Cortex of kidney (tissue), 1 donor: ENCODE measurements at places on chromosomes 2 and 18.

DNA sequence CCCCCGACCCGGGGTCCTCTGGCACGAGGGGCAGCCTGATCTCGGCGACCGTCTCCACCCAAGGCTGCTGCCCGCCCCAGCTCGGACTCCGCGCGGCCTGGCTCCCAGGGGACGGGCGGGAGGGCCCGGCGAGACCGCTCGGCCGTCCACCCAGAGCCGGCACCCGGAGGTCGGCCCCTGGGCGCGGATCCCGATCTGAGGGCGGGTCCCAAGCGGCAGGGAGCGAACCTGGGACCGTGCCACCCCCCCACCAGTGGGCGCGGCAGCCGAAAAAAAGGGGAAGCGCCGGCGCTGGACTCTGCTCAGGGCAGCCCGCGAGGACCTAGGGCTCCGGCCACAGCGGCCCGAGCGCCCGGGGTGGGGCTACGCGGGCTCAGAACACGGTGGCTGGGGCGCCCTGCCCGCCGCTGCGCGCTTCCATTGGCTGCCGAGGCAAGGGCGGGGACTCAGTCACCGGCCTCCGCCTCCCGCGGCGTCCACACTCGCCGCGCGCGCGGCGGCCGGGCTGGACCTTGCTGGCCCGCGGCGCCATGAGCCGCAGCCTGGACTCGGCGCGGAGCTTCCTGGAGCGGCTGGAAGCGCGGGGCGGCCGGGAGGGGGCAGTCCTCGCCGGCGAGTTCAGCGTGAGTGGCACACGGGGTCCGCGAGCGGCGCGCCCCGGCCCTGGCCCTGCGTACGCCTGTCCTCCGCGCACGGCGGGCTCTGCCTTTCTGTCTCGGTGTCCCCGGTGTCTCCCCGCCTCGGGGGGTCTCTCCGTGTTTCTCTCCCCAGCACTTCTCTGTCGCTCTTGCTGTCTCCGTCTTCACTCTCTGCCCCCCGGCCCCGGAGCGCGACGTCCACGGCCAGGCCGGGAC is at the start of gene PTPN18:
Gene PTPN18, plus strand, starts transcription at position 479 of the 854 bp plus-strand sequence. Its CDS starts 52 bp downstream, at position 531.
- peak; percentile 96 for DNase-seq

GRCh38 chr2:142758973-142759372 is 118.5 kb upstream of the KYNU start:
- DNase-seq, result no peak

DNA sequence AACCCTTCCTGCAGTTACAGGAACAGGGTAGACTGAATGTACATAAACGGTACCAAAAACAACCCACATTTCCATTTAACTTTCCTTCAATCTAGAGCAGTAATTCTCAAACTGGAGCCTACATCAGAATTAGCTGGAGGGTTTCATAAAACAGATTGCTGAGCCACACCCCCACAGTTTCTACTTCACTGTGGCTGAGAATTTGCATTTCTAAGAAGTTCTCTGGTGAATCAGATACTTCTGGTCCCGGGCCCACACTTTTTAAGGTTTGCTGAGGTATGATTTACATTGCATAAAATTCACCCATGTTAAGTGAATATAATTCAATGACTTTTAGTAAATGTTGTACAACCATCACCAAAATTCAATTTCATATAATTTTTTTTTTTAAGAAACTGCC is 113.7 kb downstream of the SRBD1 start:
- no peak for DNase-seq

GRCh38 chr2:144452169-144452988 is 67.5 kb downstream of the ZEB2 start:
- DNase-seq, result no peak

- DNase-seq, result no peak
Measured at GRCh38 chr2:99940963-99941362, 201.4 kb downstream of the AFF3 start.

DNA sequence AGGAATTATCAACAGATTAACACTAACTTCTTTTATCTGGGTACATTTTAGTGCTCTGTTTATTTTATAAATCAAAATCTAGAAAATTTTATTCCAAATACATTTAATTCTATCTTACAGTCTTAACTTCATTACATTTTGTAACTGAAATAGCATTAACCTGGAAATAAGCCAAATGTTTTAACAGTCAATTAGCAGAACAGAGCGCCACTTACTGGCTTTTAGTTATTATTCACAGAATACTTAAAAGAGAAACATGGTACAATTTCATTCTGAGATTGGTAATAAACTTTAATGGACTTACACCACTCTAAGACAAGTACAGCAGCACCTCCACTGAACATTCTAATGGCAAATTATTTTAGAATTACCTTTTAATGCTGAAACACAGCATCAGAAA is 38.6 kb downstream of the SS18 start:
- no peak for DNase-seq

GRCh38 chr2:95032868-95033603 is 7.5 kb downstream of the MAL start:
- no peak for DNase-seq

- DNase-seq, result no peak
Measured at GRCh38 chr2:137525132-137525531, 439.1 kb upstream of the HNMT start.

DNA sequence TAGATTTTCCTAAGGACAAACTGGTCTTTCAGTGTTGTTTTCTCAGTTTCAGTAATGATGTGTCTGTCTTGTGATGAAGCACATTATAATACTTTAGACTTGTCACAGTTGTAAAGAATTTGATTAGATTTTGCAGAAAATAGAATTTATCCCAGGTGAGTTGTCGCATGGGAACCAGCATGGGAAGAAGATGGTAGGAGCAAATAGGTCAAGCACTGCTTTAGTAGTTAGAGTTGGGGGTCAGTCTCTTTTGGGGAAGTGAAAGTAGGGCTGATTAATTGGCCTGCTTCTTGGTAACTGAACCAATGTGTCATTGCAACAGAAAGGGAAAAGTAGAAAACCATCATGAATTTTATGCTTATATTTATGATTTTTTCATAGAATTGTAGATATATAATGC is 153.2 kb upstream of the MYO3B start:
- DNase-seq, result no peak

DNA sequence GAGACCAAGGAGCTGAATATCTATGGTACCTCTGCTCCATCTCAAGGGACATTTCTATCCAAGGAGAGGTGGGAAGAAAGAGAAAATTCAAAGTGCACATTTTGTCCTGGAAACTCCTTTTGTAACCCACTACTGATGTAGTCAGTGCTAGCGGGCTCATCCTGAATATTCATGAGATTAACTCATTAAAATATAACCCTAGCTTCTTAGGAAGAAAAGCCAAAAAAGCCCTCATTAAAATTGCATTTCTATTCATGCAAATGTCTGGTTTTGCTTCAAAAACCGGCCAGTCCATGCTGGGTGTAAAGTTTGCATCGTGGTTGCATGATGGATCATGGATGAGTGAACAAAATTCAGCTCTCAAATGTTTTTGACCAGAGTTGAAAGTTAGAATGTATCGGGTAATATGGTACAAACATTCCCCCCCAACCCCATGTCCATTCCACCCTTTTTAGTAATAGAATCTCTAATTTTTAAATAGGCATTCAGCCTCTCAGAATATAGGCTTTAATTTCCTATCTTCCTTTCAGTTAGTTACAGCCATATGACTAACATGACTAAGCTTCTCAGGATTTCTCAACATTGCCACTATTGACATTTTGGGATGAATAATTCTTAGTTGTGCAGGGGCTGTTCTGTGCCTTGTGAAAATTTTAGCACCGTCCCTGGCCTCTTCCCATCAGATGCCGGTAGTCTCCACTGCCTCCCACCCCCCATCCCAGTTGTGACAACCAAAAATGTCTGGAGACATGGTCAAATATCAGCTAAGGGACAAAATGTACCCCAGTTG is 104.2 kb upstream of the RND3 start:
- no peak for DNase-seq

GRCh38 chr2:3377279-3377611 is 373 bp downstream of the EIPR1 start:
- no peak for DNase-seq

GRCh38 chr18:64474255-64474654 is 325.4 kb upstream of the LINC00305 start:
- no peak for DNase-seq

GRCh38 chr2:142088058-142088568 is 42.7 kb downstream of the LRP1B start:
- DNase-seq, result no peak

- no peak for DNase-seq
Measured at GRCh38 chr2:200533754-200534153, 7.7 kb downstream of the SGO2 start.

GRCh38 chr2:38835990-38836389 is 39.7 kb downstream of the DHX57 start:
- DNase-seq, result no peak

GRCh38 chr2:8176887-8177286 is 505.0 kb upstream of the ID2 start:
- DNase-seq, result no peak

GRCh38 chr2:200782251-200782650 is 29.5 kb upstream of the BZW1 start:
- no peak for DNase-seq

- no peak for DNase-seq
Measured at GRCh38 chr2:172968061-172968469, 107.6 kb upstream of the MAP3K20 start.

- no peak for DNase-seq
Measured at GRCh38 chr2:73253901-73254300, 19.8 kb downstream of the CCT7 start.

GRCh38 chr2:235330775-235331451 is 162.9 kb upstream of the AGAP1 start:
- no peak for DNase-seq

DNA sequence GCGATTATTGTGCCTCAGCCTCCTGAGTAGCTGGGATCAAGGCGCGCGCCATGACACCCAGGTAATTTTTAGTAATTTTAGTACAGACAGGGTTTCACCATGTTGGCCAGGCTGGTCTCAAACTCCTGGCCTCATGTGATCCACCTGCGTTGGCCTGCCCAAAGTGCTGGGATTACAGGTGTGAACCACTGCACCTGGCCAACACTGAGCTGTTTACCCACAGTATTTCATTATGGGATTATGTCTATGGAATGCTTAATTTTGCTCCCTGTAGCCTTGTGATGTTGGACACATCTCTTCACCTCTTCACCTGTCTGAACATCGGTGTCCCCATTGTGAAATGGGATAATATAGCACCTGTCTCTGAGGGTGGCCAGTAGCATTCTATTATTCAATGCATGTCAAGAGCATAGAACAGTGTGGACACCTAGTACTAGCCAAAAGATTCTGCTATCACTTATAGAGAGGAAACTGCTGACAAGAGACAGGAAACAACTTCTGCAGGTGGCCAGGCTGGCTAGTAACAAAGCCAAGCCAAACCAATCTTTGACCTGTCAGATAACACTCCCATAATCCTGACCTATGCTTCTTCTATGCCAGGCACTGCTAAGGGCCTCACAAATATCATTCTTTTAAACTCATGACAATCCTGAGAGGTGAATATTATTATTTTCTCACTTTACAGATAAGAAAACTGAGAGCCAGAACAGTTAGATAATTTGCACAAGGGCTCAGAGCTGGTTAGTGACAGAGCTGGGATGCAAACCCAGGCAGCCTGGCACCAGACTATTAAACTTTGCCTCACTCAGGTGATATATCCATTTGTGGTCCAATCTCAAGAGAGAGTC is 29.4 kb upstream of the REEP1 start:
- DNase-seq, result no peak

DNA sequence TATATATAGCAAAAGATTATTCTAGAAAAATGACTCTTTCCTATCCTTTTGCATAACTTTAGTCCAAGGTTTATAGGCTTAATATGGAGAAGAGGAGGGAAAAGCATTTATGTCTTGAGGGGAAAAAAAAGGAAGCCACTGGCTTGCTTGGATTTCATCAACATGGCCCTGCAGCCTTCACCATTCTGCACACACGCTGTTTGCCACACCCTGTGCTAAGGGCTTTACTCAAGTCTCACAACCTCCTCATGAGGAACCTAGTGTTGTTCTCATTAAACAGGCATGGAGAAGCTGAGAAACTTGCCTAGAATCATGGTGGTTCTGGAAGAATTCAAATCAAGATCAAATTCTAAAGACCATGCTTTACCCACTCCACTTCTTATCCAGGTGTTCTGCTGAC is 117.3 kb upstream of the TTC39C start:
- no peak for DNase-seq

DNA sequence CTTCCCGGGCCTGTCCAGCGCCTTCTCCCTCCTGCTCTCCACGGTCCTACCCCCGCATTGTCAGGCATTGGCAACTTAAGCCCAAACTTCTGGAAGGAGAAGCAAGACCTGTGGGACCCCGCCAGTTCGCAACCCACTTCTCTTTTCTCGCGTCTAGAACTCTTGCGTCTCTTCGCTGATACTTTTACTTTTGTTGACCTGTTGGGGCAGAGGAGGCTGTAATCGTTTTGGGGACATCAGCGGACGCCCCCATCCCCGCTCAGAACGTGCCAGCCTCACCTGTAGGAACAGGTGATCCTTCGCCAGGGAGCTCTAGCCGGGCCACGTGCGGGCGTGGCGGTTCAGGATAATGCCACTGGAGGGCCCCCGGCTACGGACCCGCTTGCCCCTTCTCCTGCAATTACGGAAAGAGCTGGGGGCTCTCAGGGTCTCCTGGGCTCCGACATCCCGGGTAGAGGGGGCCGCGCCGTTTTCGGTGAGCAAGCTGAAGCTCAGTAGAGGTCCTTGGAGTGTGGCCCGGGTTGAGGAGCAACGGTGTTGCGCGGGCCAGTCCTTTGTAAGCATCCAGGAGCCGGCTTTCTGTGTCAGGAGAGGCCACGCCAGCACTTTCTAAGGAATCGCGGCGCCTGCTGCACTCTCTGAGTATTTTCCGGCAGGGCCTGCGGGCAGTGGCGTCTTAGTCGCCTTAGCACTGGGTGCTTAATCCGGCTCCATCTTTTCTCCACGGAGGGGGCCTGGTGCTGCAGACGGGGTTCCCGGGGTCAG is 1.6 kb downstream of the MTCL1 start:
- no peak for DNase-seq

DNA sequence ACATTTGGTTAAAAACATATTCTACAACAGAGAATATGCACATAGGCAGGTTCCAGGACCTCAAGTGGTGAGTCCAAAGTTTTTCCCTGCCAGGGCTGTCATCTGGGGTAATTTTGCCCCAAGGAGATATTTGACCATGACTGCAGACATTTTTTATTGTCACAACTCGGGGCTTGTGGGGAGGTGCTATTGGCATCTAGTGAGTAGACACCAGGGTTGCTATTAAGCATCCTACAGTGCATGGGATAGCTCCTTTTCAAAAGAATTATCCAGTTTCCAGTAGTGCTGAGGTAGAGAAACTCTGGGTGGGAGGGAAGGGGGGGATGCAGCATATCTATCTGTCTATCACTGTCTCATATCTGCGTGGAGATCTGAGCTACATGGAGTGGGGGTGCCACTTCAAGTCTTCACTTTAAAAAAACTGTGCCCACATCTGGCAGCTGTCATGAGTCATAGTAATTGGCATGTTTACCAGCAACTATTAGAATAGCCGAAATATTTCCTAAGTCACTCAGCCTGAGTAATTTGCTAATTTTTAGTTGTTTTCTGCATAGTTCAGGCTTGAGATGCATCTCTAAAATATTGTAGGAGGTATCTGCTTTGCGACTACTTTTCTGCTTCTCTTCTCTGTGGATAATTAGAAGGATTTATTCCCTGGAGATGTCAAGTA is 254.0 kb upstream of the RBMS1 start:
- no peak for DNase-seq
